ENCODE measurements at places on chromosomes 1 and 21. TPM values are rescaled to one million over a fixed set of nuclear protein-coding genes. Genes with fewer than 3 reads are reported as not detected.

DNA sequence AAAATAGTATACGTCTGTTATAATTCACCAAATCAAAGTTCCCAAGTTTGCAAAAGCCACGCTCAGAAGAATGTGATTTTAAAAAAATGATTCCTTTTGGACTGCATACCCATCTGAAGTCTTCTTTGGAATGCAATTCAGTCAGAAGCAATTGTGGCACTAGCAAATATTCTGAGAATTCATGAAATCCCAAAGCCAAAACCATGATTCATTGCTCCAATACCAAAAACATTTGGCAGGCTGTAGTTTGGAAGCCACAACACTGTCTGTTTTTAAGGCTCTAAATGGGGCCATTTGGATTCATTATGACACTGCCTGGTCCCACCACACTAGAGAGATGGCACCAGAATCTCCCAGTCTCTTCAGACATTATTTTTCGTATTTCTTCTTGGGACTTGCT lies 21.8 kb upstream of the LRRC53 start:
- H3K4me3 ChIP-seq = no peak overlapping the region
- DNase-seq = no peak
- no peak overlapping the region for H3K27ac ChIP-seq
- no peaks in the 10 kb centered on the region for H3K27me3 ChIP-seq
- no peaks in the 10 kb centered on the region for H3K4me1 ChIP-seq

DNA sequence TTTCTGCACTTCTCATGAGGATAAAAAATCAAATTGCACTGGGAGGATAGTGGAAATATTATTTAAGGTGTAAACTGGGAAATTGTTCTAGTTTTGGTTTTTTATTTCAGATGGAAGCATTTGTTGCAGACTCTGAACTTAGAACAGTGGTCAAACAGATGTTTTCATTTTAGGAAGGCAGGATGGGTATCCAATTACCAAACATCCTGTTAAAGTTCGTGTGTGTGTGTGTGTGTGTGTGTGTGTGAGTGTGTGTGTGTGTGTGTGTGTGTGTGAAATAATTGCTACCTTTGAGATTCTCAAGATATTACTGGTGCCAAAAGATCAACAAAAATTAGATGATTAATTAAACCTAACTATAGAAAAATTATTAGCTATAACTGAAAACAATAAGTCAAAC lies 24.3 kb upstream of the DUSP10 start:
- no peaks in the 10 kb centered on the region for H3K4me1 ChIP-seq
- H3K27ac ChIP-seq = no peak overlapping the region
- H3K36me3 ChIP-seq = no peaks in the 10 kb centered on the region
- DNase-seq = no peak
- H3K27me3 ChIP-seq = no peaks in the 10 kb centered on the region

DNA sequence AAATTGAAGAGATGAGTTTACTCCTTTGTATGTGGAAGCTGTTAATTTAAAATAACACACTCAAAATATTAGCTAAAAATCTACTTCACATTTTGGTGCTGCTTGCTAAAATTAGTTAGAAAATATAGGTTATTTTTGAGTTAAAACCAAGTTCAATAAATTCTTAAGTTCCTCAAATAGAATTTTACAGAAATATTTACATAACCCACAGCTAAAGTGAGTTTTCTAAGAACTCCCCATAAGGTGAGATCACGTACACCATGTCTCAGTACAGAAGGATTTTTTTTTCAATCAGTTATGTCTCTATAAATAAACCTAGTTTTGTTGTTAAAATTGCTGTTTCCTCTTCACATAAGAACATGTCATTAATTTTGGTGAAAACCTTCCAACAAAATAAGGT lies 108.0 kb downstream of the SDCCAG8 start:
- peaks cover 13% of the 10 kb centered on the region for H3K36me3 ChIP-seq
- H3K4me1 ChIP-seq = no peaks in the 10 kb centered on the region
- no peak overlapping the region for H3K27ac ChIP-seq
- DNase-seq = no peak
- no peak overlapping the region for H3K4me3 ChIP-seq

GRCh38 chr21:45330075-45330781 lies 42.5 kb upstream of the POFUT2 start:
- H3K27ac ChIP-seq = no peak overlapping the region
- DNase-seq = no peak
- no peak overlapping the region for H3K4me3 ChIP-seq
- H3K4me1 ChIP-seq = no peaks in the 10 kb centered on the region

GRCh38 chr1:9438431-9439073 lies 100.7 kb upstream of the SLC25A33 start:
- H3K27me3 ChIP-seq = no peaks in the 10 kb centered on the region
- H3K4me3 ChIP-seq = no peak overlapping the region
- peak; percentile 87 for DNase-seq
- H3K27ac ChIP-seq = peak overlapping the region; percentile 75

DNA sequence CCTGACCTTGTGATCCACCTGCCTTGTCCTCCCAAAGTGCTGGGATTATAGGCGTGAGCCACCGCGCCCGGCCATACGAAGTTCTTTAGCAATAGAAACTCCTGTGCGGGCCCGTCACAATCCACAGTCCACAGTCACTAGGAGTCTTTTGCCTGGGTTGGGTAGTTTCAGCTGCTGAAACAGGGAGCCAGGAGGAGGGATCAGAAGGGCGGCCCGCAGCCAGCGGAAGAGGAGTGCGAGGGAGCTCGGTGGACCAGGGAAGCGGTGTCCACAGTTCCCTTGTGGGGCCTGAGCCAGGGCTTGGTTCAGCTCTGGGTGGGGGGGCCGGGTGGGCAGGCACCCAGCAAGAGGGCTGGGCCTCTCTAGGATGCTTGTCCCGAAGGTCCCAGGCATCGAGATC lies 17.9 kb upstream of the HSPG2 start:
- H3K4me1 ChIP-seq = peaks cover 36% of the 10 kb centered on the region
- H3K4me3 ChIP-seq = no peak overlapping the region
- no peaks in the 10 kb centered on the region for H3K27me3 ChIP-seq
- DNase-seq = peak; percentile 76
- peak overlapping the region; percentile 81 for H3K27ac ChIP-seq
- no peaks in the 10 kb centered on the region for H3K36me3 ChIP-seq

Gene CTBS
- 7.5 TPM for total RNA-seq

Gene HAO2
- not detected for total RNA-seq
